RWPE1 (cell line): ENCODE measurements at places on chromosomes 16 and 17.

DNA sequence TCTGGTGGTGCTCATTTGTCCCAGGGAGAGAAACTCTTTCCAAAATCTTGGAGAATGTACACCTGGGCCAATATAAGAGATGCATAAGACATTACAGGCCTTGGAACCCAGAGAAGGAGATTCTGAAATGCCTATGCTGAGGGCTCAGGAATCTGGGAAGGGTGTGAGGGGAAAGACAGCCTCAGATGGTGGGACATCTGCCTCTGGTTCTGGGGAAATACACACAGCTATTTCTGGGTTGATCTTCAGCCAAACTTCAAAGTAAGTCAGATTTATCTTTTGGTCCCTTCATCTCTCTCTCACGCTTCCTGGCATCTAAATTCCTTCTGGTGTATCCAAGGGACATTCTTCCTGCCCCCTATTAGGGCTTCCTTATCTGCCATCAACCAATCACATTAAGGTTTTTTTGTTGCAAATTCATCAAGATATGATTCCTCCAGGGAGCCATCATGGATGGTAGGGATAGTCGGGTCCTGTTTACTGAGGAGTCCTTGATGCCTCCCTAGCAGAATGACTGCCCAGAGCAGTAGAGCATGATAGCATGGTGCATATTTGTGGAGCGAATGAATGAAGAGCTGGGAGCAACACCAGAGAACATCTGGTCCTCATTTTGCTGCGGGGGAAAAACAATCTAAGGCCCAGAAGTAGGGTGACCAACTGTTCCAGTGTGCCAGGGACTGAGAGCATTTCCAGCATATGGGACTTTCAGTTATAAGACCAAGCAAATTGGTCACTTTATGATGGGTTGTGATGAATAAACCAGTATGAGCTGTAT, 35.7 kb upstream of the DYNLL2 start:
- no peak for DNase-seq

GRCh38 chr16:57600048-57600835, 28.2 kb upstream of the ADGRG1 start:
- DNase-seq = peak; percentile 62

GRCh38 chr16:68920349-68920748, 77.0 kb downstream of the TANGO6 start:
- peak; percentile 16 for DNase-seq

- no peak for DNase-seq
These were observed 251.6 kb upstream of the FOXF1 start for GRCh38 chr16:86258713-86259112.

GRCh38 chr16:4667203-4667963, 26.0 kb upstream of the NUDT16L1 start:
- no peak for DNase-seq

GRCh38 chr17:29710520-29710884, 87.8 kb upstream of the CORO6 start:
- DNase-seq = no peak

GRCh38 chr17:52789829-52790228, 631.3 kb upstream of the CA10 start:
- DNase-seq = no peak

GRCh38 chr16:77692612-77693011, 29.7 kb upstream of the NUDT7 start:
- no peak for DNase-seq

DNA sequence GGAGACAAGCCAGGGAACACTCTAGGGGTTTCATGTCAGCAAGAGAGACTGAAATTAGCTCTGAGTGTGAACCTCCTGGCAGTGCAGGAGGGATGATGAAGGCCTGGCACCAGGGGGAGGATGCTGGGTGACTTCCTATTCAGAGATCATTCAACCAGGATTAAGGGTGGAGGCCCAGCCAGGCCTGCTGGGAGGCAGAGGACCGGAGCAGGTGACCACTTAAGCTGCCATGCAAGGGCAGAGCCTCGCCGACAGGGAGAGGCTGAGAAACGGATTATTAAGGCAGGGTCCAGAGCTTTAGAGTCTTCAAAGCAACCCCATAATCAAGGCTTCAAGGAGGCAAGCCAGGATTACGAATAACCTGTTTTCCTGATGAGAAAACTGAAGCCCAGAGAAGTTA, 10.6 kb upstream of the SRCIN1 start:
- no peak for DNase-seq

GRCh38 chr17:31373150-31374093, 18.1 kb upstream of the RAB11FIP4 start:
- DNase-seq = peak; percentile 26

DNA sequence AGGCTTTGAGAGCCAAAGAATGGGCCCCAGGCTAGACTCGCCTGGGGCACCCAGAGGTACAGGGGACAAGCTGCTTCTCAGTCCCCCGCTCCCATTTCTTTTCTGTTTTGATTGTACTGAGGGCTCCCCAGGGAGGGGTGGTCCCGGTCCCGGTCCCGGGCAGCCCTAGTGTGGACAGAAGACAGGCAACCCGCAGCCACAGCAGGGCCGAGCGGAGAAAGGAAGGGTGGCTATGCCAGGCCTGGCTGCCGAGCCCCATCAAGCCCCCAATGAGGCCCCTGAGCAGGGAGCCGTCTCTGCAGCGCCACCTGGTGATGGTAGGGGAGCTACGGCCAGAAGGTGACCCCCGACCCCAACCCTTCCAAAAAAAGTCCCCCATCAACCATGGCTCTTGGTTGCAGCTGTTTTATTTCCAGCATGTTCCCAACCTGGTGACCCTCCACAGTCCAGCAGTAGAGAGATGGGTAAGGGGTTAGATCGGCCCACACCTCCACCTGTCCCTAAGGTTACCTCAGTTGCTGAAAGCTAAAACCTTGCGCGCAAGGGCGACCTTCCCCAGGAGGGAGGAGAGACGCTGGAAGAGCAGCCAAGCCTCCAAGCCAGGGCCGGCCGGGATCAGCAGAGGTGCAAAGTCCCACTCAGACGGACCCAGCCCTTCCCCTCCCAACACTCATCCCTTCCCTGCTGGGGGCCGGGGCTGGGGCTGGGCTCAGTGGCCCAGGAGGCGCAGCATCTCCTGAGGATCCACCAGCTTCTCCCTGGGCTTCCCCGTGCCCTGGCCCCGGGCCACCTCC, 2.6 kb upstream of the GRIN2C start:
- DNase-seq = no peak

DNA sequence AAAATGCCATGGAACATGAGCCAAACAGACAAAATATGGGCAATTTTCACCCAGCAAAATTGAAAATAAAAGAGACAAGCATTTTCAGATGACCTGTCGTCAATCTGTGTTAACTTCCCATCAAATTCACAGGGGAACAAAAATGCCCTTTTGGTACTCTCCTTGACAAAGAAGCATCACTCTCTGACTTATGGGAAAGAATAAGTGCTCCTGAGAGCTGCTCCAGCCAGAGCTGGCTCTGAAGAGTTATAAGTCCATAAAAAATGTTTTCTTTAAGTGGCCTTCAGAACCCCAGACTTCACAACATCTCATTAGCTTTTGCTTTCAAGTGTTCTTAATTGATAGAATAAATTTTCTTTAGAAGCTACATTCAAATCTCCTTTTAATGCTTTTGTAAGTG, 721.4 kb upstream of the GOT2 start:
- DNase-seq = no peak

DNA sequence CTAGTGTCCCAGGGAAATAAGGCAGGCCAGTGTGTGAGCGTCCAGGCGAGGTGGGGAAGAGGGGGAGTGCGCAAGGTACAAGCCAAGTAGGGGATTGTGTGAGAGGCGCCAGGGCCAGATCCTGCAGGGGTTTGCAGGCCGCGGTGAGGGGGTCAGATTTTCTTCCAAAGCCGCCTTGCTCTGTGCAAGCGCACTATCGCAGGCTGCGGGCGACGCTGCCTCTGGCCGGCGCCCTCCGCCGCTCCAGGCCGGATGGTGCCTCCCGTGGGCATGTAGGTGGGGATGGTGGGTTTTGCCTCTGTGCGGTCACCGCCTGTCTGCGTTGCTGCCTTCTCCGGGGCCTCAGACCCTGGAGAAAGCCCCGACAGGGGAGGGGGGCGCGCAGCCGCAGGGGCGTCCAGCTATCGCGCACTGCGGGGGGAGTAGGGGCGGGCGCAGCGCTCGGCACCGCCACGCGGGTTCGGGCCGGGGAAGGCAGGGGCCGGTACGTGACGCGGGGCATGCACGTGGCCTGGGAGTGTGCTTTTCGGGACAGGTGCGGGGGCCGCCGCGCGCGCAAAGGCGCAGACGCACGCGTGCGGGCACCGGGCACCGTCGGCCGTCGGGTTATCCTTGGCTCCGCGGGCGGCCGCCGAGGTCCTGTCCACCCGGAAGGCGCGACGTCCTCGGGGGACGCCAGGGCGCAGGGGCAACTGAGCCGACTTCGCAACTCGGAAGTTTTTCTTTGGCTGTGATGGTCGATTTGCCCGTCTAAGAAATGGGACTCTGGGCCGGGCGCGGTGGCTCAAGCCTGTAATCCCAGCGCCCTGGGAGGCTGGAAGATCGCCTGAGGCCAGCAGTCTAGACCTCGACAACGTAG, 1.1 kb upstream of the HAPSTR1 start:
- DNase-seq = no peak

GRCh38 chr16:77784441-77785372, 3.7 kb upstream of the VAT1L start:
- DNase-seq = no peak

- no peak for DNase-seq
These were observed 5.5 kb upstream of the TMEM92 start for GRCh38 chr17:50268743-50269275.

GRCh38 chr16:28977703-28978662, 3.4 kb downstream of the SPNS1 start:
- DNase-seq = peak; percentile 35

GRCh38 chr16:88067530-88068411, 116.5 kb downstream of the BANP start:
- no peak for DNase-seq

GRCh38 chr16:3161235-3162018, 26.6 kb upstream of the OR1F1 start:
- DNase-seq = no peak

- peak; percentile 40 for DNase-seq
These were observed 38.4 kb upstream of the ARL4D start for GRCh38 chr17:43360376-43360738.

DNA sequence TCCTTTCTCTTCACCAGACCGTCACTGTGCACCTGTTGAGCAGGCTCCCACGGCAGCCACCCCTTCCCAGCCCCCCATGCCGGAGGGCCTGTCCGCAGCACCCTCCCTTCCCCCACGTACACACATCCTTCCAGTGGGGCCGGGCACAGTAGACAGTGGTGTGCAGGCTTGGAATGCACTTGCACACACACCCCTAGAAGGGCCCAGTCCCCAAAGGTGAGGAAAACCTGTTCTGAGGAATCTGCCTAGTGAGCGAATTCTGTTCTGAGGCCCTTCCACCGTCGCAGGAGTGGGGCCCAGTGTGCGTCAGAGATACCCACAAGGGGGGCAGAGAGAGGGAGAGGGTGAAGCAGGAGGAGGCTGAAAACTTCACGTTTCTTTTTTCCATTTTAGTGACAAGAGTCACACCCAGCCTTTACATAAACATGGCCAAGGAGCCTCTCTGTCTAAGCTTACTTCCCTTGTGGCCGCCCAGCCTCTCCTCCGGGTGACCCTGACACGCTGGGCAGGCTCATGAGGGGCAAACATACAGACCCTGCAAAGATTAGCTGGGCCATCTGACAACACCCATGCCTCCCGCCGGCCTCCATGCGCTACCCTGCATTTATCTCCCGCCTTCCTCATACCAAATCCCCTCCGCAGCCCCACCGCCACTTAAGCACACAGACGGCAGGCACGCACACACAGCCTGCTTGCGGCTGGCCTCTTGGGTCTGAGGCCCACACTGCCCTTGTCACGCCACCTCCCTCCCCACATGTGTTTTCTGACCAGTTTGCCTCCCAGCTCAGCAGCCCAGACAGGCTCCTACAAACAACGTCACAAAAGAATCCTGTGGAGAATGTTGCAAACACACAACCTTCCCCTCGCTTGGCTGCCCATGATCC, 1.8 kb downstream of the ZBTB4 start:
- peak; percentile 40 for DNase-seq

DNA sequence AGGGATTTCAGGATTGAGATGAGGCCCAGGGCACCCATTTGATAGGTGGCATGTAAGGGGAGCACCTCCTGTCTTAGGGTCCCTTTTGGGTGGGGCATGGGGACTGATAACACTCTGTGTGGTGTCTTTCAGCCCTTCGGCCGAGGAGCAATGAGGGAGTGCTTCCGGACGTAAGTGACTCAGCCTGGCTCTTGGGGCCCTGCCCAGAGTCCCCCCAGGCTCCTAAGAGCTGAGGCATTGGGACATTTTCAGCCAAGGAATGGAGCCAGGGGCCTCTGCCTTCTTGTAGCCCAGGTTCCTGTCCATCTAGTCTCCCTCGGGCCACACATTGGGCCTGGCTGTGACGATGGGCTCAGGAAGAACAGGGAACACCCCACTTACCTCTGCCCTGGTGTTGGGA, 44.4 kb downstream of the EEF2K start:
- no peak for DNase-seq

DNA sequence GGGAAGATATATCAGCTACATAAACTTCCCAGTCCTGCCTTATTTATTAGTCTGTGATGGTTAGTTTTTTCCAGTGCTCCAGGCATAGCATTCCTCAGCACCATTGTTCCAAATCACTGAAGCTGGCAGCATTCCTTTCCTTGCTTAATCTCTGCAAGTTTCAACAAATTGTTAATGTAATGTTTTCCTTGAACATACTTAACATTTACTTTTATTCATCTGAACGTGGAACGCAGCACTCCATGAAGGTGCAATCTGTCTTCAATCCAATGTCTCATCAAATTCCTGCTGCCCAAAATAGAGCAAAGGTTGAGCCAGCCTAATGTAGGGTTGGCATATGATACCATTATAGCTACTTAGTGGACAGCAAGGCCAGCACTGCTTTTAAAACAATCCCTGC, 441.1 kb upstream of the RBFOX1 start:
- DNase-seq = no peak

DNA sequence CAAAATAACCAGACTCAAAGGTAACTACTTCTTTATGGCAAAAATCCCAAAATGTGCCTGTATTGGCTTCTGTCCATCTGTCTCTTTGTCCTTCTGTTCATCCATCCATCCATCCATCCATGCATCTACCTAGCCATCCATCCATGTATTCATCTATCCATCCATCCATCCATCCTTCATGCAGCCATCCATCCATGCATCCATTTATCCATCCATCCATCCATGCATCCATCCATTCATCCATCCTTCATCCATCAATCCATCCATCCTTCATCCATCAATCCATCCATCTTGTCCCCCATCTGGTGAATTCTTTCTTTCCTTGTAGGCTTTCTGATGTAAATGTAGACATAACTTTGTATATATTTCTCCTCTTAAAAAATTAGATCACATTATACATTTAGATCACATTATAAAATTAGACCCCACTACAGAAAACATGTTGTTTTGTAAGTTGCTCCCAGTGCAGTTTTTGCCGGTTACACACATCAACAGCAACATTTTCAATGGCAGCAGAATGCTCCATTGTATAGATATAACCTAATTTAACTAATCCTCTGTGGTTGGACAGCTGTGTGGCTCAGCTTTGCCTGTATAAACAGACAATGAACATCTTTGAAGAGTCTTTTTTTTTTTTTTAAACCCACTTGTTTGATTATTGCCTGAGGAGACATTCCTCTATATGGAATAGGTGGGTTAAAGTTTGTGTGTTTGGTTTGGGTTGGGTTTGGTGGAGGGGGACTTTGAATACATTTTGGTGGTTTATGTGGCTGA, 72.0 kb downstream of the MSI2 start:
- no peak for DNase-seq

GRCh38 chr16:67449336-67449735, 18.4 kb downstream of the HSD11B2 start:
- no peak for DNase-seq
